ENCODE measurements at places on chromosomes 1 and 21. TPM values are rescaled to one million over a fixed set of nuclear protein-coding genes. Genes with fewer than 3 reads are reported as not detected.

DNA sequence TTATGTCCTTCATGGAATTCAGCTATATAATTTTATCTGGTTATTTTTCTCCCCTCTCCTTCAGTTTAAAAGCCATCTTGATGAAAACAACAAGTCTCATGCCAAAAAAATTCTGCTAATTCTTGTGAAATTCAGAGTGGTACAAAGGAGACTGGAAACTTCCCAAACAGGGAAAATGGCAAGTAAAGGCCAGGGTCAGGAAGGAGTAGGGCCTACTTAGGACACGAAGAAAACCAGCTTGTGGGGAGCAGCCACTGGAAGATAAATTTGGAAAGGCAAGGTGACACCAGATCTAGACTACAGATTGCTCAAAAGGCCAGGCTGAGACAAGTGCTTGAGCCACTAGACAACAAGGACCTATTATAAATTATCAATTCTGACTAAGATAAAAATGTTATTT is 6.4 kb downstream of the TSTD1 start:
- no peak for DNase-seq

DNA sequence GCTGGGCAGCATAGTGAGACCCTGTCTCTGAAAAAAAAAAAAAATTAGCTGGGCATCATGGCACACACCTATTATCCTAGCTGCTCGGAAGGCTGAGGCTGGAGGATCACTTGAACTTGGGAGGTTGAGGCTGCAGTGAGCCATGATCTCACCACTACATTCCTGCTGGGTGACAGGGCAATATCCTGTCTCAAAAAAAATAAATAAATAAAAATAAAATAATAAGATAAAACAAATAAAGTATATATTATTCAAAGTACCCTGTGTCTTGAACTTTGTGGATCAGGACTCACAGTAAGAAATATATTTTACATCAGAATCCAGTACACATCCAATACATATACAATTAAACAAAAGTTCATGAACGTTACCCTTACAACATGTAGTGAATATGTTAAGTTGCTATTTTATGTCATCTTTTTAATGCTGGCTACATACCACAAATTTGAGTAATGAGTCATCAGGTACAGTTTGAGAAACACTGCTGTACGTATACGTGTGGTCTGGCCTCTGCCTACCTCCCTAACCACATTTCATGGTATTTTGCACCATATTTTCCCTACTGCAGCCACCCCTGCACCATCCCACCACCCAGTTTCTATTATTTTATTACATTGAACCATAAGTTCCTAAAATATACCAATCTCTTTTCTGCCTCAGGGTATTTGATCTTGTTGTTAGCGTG is 4.4 kb downstream of the NME7 start:
- no peak for DNase-seq

GRCh38 chr1:43573066-43573800 is 42.5 kb downstream of the PTPRF start:
- peak; percentile 62 for DNase-seq

GRCh38 chr1:41239988-41240610 is 2.0 kb downstream of the SCMH1 start:
- DNase-seq = no peak

- no peak for DNase-seq
Measured at GRCh38 chr1:27400963-27401341, 8.5 kb downstream of the GPR3 start.

DNA sequence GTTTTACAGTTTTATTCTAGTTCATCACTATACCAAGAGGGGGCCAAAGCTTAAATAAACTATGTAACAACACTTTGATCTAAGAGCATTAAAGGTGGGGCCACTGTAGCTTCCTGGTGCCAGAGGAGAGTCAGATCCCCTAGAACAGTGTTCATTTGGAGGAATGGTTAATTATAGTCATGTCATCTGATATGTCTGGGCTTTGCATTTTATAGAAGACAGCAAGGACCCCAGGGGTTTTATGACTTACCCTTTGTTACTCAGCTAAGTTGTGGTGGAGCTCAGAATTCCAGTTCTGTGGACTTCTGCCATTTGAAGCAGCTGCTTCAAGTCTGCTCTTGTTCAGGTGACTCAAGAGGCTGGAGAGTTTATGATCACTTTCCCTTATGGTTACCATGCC is 16.7 kb downstream of the KDM4A start:
- DNase-seq = no peak

- DNase-seq = no peak
Measured at GRCh38 chr1:156217871-156218270, 5.1 kb downstream of the PMF1 start.

DNA sequence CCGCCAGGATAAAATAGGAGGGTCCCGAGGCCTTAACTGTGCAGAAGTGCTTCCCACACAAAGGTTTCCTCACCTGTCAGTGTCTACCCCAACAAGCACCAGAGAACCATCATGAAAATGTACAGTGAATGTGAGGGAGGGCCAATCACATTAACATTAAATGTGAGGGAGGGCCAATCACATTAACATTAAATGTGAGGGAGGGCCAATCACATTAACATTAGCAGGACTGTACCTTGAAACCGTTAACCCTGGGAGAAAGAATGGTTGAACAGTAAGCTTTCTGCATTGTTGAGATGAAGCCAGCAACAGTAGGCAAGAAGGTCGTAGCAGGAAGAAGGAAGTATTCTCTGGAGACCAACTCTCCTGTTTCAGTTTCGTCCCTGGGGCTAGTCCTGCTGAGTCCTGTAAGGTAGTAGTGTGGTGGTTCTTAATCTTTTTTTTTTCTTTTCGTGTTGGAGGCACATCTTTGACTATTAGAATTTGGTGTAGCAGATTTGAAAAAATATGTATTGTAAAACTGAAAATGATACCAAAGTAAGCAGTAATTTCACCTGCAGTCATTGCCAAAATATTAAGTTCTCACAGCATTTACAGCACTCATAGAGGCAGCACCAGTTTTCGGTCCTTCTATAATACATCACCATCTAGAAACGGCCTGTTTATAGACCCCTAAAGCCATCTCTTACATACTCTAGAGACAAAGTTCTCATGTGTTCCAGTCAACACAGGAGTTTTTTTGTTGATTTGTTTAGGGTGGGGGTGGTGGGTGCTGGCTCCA is 98.6 kb upstream of the PPP2R5A start:
- DNase-seq = no peak

CYP4Z1 gene
- total RNA-seq = 0.30 TPM

GUK1 gene
- total RNA-seq = 175 TPM

CDC7 gene
- 1.2 TPM for total RNA-seq

MINDY1 gene
- total RNA-seq = 40.6 TPM

PIK3R3 gene
- total RNA-seq = 26.2 TPM

TSPEAR gene
- 2.7 TPM for total RNA-seq
